ENCODE measurements at places on chromosomes 11 and 22. TPM values are rescaled to one million over a fixed set of nuclear protein-coding genes. Genes with fewer than 3 reads are reported as not detected.

The PRPF19 gene
- 96.3 TPM for total RNA-seq

The OR5J2 gene
- total RNA-seq = not detected

The RAG2 gene
- total RNA-seq = not detected

The PNPLA5 gene
- not detected for total RNA-seq

The AGBL2 gene
- total RNA-seq = 3.6 TPM

The MMP12 gene
- not detected for total RNA-seq

The OR5P2 gene
- total RNA-seq = 0.33 TPM

The GAB4 gene
- total RNA-seq = not detected

The APBB1 gene
- total RNA-seq = 38.1 TPM

The FAM111A gene
- total RNA-seq = 40.9 TPM

The SCN4B gene
- total RNA-seq = under 0.01 TPM

The MS4A6A gene
- total RNA-seq = 3.4 TPM

The TPH1 gene
- total RNA-seq = 0.10 TPM

The MEI1 gene
- 0.96 TPM for total RNA-seq

The TRIM34 gene
- 11.3 TPM for total RNA-seq

The PRR33 gene
- not detected for total RNA-seq

The CRY2 gene
- total RNA-seq = 10.2 TPM

The TRIM29 gene
- not detected for total RNA-seq

The BAIAP2L2 gene
- total RNA-seq = 0.33 TPM
